Stimulated activated CD8-positive, alpha-beta memory T cell treated with anti-CD3 and anti-CD28 coated beads, Interleukin-4, amount 100 ng/mL, for 1 hour (primary cell): ENCODE measurements at places on chromosomes 3 and 15.

DNA sequence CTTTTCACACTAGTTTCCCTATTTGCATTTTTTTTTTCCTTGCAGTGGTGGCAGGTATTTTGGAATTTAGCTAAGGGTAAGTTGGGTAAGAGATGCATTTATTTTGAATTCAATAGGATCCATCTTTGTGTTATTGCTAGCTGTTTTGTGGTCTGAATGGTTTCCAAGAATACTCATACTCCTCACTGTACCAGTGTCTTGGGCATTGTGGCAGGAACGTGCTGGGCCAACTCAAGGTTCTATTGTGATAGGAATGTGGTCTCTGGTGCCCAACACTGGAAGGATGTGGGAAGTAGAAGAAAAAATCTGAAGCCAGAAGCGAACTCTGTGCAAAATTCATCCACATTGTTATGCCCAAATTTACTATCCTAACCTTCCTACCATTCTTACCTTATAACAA is 135.6 kb downstream of the RBMS3 start:
- no peak for DNase-seq

GRCh38 chr15:94185547-94186236 is 45.7 kb upstream of the MCTP2 start:
- DNase-seq: no peak

DNA sequence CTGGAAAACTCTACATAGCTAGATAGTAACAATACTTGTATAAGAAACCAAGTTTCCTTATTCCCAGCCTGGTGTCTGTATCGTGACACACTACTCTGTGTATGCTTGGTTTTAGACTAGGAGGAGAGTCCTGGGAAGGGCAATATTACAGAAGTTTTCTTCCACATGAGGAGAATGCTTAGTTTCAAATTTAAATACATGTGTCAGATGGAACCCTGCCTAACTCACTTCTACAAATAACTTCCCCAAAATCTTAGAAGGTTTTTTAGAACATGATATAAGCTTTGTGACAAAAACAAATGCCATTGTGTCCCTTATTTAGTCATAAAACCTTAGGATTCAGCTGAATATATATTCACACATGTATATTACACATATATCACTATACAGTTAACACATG is 7.2 kb upstream of the IL20RB start:
- DNase-seq: no peak

- no peak for DNase-seq
Observed at GRCh38 chr15:73072894-73073293, 20.6 kb downstream of the NEO1 start.

DNA sequence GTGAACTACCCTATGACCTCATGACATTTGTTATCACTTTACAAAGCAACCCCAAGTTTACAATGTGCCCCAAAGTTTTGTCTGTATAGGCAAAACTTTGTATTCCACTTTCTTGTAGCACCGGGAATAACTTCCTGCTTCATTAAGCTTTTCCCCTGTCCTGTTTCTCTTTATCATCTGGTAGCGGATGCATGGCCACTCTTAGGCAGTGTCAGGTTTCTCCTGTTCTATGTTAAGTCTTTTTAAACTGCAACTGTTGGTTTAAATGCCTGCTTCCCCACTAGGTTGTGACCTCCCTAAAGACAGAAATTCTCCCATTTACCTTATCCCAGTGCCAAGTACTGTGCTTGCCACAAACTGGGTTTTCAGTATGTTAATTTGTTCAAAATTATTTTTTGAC is 433.6 kb upstream of the DPH6 start:
- no peak for DNase-seq

GRCh38 chr15:91281947-91282346 is 181.9 kb downstream of the SV2B start:
- no peak for DNase-seq

DNA sequence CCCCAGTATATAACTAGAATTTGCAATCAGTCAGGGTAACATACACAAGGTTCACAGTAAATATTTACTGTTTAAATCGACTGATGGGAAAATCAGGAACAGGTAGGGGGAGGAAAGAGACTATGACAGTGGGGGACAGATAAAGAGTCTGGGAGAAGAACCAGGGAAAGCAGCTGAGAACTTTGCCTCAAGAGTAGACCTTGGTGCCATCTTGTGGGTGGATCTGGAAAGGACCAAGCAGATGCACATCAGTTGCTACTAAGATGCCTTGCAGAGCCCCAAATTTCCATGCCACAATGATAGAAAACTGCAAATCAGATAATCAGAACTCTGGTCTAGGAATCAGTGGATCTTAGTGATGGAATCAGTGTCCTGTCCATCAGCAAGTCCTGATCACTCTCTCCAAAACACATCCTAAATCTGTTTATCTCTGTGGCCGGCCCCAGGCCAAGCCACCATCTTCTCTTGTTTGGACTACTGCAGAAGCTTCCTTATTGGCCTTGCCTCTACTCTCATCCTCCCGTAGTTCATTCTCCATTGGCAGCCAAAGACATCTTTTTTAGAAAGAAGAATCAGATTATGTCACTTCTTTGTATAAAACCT is 62.7 kb downstream of the PDE8A start:
- no peak for DNase-seq

DNA sequence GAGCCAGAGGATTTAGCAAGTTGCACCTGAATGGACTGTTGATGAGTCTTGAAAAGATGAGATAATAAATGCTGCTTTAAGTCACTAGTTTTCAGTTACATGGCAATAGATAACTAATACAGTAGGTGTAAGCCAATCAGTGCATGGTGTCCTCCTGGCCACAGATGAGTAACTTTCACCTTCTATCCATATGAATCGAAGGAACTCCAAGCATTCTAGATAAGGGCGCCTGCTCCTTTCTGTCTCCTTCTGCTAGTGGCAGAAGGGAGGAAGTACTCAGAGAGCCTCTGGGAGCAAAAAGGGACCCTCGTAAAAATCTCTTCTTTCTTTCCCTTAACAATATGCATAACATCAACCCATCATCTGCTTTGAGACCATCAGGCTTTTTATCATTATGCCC is 37.3 kb downstream of the TM6SF1 start:
- no peak for DNase-seq

DNA sequence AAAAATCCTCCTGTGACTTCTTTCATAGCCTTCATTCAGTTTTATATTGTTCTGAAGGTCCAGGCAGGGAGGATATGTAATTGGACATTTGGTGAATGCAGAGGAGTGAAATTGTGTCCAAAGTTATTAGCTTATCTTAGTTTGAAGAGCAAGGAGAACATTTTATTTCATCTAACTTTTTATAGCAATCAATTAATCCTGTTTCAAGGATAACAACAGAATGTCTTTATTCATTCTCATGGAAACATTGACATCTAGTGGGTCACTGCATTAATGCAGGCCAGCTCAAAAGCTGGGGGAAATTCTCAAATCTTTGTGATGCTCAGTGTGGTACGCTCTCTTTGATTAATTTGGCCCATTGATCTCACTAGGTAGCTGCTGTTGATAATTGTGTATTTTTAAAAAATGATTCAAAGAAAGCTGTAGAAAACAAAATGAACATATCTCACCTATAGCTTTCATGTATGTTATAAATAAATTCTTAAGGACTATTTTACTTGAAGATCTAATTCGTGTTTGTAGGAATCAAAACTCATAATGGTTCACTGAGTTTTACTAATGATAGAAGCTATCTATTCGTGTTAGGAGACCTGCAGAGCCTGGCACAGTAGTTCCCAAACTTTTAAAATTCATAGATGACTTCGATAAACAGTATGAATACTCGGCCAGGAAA is 150.8 kb upstream of the KCNMB2 start:
- DNase-seq: no peak

- no peak for DNase-seq
Observed at GRCh38 chr3:32102289-32102688, 4.1 kb upstream of the GPD1L start.

DNA sequence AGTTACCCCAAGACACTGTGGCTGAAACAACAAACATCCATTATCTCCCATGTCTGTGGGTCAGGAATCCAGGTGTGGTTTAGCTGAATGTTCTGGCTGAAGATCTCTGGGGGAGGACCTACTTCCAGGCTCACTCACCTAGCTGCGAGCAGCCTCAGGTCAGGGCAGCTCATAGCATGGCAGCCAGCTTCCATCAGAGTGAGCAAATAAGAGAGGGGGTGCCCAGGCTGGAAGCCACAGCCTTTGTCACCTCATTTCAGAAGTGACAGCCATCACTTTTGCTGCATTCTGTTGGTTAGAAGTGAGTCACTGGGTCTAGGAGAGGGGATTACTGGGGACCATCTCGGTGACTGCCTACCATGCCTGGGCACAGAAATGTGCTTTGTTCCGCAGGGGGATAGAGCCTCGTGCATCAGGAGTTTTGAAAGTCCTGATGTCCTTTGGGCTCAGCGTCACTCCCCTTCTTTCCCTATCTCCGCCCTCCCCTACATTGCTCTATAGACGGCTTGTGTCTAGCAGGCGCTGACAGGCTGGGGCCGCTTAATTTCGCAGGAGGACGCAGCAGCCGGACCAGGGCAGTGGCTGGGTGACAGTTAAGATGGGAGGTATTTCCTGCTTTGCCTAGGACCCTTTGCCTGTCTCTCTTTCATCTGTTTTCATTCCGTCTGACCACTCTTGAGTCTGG is 25.4 kb downstream of the TGM4 start:
- no peak for DNase-seq

DNA sequence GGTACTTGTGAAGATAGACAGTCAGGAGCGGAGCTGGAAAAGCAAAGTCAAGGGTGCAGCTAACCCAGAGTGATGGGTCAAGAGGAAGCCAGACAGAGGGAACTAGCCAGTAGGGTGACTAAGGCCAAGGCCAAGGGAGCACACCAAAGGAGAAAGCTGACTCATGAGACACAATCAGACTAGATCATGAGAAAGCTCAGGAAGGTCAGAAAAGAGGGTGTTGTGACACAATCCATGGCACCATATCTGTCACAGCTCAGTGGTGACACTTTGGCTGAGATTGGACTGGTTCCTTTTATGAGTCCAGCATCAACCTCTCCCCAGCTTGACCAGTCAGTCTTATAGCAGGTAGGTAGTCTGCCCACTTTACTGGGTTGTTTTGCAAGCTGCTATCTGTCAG is 22.2 kb downstream of the P2RY1 start:
- no peak for DNase-seq

GRCh38 chr15:101621961-101622360 is 30.2 kb downstream of the TM2D3 start:
- no peak for DNase-seq

- no peak for DNase-seq
Observed at GRCh38 chr3:24493746-24494617, 668 bp downstream of the THRB start.

DNA sequence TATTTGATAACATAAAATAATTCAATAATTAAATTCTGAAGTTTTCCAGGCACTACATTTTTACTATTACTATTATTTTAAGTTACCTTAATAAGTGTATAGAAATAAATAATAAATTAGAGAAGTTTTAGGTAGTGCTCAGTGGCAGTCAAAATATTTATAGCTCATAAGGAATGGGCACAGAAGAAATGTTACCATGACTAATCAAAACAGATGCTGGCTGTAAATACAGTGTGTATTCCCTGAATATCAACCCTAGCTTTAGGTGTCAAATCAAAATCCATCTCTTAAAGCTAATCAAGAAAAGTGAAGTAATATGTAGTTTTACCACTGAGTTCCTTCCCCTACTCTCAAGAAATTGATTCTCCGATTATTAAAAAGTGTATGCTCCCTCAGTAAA is 35.5 kb downstream of the ZBTB20 start:
- DNase-seq: no peak

DNA sequence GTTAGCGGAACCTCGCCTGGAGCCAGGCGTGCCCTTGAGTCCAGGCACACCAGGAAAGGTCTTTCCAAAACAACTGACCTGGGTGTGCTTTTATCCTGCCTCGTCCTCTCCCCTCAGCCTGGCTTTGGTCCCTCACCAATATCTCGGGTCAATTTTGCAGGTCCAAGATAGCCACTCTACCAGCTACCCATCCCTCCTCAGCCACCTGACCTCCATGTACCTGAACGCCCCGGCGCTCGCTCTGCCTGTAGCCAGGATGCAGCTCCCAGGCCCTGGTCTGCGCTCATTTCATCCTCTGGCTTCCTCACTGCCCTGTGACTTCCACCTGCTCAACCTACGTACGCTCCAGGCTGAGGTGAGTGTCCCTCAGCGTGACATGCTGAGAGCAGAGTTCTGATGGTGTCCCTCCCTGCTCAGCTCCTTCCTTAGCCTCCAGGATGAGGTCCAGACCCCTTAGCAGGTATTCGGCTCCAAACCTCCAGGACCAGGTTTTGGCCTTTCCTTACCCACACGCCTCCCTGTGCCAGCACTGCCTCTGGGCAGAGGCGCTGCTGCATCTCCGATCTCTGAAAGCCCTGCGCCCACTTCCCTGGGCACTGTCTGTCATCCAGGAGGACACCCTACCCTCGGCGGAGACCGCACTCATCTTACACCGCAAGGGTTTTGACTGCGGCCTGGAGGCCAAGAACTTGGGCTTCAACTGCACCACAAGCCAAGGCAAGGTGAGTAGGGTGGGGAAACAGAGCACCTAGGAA is 14.1 kb downstream of the HDDC3 start:
- DNase-seq: no peak

GRCh38 chr3:39147711-39148434 is 5.5 kb downstream of the CSRNP1 start:
- no peak for DNase-seq

DNA sequence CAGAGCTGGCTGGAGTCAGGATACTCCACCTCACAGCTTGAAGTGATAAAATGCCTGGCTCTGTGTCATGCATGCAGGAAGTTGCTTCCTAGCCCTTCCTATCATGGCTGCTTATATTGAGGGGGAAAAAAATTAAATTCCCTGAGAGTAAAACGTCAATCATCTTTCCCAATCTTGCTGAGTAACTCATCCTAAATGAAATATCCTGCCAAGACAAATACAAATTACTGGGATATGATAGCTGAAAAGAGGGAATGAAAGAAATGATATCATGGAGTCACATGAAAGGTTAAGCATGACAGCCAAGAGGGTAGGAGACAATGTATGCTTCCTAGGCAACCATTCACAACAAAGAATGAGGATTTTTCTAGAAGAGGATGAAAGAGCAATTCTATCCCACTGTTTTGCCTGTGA is 110.6 kb downstream of the ABI3BP start:
- DNase-seq: no peak

DNA sequence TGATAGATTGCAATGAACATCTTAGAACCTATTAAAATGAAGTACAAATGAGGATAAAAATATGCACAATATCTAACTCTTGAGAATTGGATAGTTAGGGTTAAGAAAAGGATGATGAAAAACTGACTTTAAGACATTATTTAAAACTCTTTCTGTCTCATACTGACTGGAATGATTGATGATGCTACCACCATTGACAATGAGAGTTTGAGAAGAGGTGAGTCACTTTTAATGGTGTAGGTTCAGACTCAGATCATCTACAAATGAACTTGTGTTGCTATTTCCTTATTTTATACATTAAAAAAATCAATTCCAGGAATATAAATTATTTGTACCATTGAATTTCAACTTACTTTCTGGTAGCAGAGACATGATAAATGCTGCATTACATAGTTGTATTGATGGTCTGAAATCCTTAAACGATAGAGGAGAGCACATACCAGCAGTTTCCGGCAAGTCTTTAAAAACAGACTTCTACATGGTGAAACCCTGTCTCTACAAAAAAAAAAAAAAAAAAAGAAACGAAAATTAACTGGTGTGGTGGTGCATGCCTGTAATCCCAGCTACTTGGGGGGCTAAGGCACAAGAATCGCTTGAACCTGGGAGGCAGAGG is 409.0 kb downstream of the OTOL1 start:
- no peak for DNase-seq
